ENCODE measurements at places on chromosomes 1 and 21.
A peak's percentile ranks its signal among the peaks of the same experiment; 100 is the strongest.

DNA sequence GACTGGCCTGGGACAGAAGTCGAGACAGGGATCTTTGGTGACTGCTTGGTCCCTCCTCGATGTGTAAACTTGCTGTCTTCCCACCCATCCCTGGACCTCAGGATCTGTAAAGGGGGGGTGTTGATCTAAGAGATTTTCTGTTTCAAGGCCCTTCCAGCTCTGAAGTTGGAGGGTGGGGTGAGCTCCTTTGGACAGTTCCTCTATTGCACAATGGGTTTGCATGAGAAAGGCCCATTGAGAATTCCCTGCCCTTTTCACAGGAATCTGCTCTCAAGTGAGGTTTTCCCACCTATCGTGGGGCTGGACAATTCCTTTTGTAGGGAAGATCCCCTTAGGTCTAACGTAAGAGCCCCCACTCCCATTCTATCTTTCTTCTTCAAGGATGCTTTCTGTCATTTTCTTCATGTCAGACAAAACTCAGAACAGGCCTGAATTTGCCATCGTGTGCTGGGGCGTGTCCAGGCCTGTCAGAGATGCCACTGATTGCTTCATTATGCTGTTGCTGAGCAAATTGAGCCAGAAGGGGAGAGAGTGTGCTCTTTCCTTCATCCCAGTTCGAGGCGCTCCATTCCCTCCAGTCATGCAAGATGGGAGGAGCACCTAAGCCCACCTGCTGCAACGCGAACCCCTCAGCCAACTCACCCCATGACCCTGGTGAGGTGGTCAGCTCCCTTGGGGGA, 149.9 kb upstream of the IGSF21 start:
- DNase-seq: no peak

- no peak for DNase-seq
Observed at GRCh38 chr1:168031198-168031597, 94.3 kb upstream of the MPC2 start.

- DNase-seq: no peak
Observed at GRCh38 chr1:8294170-8294697, 23.7 kb upstream of the SLC45A1 start.

- peak; percentile 10 for DNase-seq
Observed at GRCh38 chr21:33587792-33588484, 546 bp downstream of the DONSON start.

DNA sequence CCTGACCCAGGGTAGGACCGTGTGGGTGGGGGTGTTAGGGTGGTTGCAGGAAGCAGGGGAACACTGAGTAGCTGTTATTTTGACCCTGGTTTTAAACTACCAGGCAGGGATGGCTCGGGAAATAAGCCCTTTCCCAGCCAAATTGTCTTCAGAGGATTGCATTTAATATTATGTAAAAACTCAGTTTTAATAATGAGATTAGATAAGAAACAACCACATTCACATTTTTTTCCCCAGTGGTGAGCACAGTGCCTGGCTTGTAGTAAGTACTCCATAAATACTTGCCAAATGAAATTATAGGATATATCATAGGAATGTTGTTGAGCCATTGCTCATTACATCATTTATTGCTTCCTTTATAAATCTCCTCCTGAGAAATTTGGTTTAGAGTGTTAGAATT, 3.1 kb upstream of the ACP6 start:
- DNase-seq: peak; percentile 56

DNA sequence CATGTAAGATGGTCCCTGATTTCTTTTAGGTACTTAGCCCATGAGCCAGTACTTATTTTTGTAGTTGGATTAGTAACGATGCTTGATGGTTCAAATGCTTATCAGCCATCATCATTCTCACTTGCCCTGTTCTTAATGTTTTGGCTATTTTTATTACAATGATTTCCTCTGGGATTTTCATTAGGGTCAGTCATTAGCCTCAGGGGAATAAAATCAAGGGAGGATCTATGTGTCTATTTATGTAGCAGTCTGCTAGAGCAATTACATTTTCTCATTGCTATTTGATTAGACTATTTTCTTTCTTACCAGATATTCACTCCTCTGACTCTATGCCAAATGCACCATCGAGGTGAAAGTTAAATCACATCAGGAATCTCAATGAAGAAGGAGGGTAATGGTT, 10.9 kb upstream of the CCT8 start:
- no peak for DNase-seq

Measured in brain microvascular endothelial cell (primary cell).